ENCODE measurements at places on chromosomes 1 and 21.

DNA sequence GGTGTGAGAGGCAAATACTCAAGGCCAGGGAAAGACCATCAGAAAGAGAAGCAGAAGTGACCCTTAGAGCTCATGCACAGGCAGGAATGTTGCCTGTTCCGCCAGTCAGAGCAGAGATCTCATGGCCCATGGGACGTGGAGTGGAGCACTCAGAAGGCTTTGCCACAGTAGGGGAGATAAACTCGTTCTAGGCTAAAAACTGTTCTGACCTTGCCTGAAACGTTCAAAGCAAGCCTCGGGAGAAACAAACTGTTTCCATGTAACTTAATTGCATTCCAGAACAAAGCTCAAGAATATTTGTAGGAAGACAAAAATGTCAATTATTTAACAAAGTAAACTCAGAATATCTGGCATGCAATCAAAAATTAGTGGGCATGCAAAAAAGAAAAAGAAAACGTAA is 20.7 kb upstream of the SLC19A1 start:
- DNase-seq, result no peak

GRCh38 chr1:158121604-158122254 is 59.0 kb upstream of the CD1D start:
- DNase-seq, result peak; percentile 82

DNA sequence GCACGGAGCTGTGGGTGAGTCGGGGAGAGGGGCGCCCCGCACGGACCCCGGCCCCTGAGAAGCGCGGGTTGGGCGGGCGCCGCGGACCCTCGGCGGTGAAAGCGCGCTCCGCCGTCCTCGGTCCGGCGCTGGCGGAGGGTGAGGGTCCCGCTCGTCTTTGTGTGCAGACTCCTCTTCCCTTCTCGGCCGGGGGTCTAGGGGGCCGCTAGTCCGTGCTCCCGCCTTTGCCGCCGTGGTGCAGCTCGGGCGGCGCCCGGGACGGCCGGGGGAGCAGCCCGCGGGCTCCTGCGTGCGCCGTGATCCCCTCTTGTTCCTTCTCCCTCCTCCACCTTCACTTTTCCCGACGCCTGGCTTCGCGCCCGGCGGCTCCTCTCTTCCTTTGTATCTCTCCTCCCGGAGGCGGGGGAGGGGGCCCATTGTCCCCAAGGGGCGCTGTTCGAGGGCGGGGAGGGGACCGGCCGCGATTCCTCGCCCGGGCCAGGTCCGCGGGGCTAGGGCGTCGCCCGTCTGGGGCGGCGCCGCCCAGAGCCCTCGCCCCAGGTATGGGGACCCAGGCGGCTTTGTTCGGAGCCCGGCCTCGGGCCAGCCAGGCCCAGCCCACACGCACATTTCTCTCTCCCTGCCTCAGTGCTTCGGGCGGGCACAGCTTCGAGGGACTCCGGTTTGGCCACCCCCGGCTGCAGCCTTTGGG is 519 bp downstream of the FNBP1L start:
- peak; percentile 77 for DNase-seq

DNA sequence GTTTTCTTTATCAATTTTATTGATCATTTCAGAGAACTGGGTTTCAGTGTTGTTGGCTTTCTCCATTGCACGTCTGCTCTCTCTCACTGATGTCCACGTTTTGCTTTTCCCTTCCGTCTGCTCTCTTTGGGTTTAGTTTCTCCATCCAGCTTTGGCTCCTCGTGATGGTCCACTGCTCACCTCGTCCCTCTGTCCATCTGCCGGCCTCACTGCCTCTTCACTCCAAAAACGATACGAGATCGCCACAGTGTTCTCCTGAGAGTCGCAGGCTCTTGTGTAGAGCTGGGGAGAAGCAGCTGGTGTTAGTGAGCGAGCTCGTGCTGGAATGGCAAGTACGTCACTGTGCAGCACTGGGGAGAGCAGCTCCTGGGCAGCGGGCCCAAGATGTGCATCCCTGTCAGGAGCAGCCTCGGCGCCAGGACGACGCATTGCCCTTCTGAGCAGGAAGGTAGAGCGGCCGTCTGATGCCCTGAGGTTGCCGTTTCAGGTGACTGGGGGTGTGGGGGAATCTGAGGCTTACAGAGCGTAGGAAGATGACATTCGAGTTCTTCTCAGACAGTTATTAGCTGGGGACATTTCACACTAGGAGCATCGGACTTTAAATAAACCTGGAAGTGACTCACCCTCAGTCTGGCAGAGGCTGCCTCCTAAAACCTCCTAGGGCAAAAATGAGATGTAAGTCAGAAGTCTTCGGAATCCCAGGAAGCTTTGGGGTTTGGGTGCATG is 31.4 kb upstream of the PCBP3 start:
- no peak for DNase-seq

GRCh38 chr1:181661569-181661968 is 178.3 kb downstream of the CACNA1E start:
- DNase-seq, result no peak

DNA sequence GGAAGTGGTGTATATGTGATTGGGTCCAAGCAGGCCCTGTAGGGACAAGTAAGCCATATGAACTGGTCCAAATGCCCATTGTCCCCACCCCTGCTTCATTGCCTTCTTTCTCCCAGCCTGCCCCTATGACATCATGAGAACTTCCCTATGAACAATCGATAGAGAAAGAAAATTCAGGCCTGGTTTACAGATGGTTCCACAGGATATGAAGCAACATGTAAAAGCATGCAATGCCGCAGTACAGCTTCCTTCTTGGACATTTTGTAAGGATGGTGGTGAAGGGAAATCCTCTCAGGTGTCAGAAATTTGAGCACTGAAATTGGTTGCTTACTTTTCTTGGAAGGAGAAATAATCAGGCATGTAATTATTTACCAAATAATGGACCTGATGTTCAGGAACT is 581.7 kb downstream of the MRPL39 start:
- no peak for DNase-seq

DNA sequence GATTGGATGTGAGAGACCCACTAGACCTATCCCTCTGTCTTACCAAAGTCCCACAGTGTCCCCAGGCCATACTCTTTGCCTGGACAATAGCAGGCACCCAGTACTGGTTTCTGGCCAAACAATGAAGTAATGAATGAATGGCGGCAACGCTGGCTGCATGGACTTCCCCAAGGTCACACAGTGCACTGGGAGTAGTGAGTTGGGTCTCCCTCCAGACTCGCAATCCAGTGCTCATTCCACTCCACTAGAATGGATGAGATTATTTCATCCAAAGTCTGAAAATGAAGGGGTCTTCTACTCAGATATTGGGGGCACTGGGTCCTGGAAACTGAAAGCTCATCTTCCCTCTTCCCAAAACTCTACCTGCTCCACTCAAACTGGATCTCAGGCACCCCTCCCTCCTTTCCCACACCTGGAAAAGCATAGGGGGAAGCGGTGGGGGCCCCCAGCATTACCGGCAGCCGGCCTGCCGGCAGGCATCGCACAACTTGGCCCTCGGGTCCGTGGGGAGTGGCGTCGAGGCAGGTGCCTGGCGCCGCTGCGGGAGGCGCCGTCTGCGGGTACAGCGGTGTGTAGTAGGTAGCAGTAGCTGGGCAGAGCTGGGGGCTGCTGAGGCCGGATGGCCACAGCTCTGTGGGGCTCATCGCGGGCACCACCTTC is 816 bp downstream of the E2F2 start:
- DNase-seq, result no peak

GRCh38 chr1:18175051-18175450 is 67.5 kb downstream of the IGSF21 start:
- no peak for DNase-seq

DNA sequence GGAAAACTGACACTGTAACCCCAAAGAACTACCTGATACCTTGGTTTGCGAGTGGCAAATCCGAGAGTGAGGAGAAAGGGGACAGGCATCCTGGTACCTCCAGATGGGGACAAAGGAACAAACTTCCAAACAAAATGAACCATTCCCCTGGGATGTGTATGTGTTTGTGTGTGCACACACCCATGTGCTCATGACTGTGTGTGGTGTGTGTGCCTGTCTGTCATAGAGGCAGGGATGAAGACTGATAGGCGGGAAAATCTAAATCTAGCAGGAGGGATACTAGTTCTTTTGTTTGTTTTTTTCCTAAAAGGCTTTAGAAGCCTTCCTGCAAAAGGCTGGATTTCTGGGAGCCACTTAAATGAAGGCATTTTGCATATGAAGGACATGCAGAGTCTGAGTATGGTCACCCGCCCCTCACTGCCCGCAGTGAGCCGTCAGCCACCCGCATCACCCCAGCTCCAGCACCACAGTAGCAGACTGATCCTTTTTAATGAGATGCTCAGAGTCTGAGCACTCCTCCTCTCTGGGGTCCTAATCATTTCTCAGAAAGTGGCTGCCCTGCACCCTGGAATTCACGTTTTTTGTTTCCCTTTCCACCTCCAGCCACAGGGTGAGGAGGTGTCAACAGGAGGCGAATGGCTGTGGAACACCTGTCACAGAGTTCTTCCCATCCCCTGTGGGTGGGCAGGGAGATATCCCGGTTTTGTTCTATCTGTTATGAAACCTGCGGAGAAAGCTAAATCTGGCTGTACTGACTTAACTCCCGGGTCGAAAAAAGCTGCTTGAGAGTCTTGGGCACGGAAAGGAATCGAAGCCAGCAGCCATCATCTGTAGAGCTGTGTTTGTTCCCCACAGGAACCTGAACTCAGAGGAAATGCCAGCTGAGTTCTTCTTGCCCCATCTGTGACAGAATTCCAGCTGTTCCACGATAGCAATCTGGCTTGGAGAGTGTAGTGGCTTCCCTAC is 34.9 kb downstream of the UTP25 start:
- no peak for DNase-seq

DNA sequence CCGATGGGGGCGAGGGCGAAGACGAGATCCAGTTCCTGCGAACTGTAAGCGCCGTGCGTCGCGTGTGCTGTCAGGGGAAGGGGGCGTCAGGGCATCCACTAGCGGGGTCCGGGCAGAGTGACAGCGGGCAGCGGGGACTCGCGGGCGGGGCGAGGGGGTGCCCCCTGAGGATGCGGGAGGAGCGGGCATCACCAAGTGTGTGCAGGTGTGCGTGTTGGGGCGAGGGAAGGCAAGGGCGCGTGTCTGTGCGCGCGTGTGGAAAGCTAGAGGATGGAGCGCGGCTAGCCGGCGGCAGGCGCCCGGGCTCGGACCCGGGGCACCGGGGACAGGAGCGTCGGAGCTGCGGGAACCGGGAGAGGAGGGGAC is 525 bp downstream of the RYR2 start:
- no peak for DNase-seq

DNA sequence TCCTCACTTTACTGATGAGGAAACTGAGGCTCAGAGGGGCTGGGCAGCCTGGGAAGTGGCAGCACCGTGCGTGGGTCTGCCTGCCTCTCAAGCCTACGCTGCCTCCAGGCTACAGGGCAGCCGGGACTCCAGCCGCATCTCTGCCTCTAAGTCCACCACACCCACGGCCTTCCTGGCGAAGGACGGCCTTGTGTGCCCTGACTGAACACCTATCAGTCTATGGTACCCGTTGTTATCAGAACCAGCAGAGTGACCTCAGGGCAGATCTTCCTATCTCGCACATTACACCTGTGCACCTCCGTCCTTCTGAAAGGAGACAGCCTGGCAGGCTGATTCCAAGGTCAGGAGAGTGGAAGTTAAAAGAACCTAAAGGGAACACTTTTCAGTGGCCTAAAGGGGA is 35.7 kb upstream of the SLC30A1 start:
- no peak for DNase-seq

- no peak for DNase-seq
Observed at GRCh38 chr1:24770881-24771280, 25.6 kb downstream of the CLIC4 start.

GRCh38 chr1:46532498-46533178 is 18.8 kb downstream of the KNCN start:
- no peak for DNase-seq

- no peak for DNase-seq
Observed at GRCh38 chr1:94182191-94182590, 55.2 kb downstream of the ARHGAP29 start.

DNA sequence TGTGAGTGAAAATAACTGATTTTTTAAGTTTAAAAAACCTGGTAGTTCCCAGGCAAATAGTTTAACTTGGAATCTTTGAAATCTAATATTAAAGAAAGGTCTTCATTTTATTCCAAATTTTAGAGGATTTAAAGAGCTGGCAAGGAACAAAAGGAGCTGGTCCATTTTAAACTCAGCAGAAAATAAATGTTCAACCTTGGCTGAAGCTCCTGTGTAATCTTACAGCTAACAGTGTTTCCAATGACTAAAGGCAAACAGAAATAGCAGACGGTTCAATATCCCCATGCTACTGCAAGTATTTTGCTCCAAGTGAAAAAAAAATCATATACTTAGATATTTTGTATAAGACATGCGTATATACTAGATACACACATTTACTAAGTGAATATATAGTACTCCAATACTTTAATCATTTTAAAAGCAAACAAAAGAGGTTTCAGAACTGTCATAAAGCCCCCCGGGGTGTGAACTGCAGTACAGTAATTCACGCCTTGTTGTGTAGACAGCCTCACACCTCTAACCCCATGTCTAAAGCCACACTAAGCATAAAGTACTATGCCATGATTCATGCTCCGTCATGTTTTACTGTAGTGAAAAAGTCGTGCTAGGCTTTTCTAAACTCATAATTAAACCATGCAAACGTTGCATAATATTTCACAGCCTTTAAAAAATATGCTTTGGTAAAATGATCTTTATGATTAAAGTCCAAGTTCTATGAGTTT is 132.2 kb downstream of the CLIC6 start:
- DNase-seq, result no peak

DNA sequence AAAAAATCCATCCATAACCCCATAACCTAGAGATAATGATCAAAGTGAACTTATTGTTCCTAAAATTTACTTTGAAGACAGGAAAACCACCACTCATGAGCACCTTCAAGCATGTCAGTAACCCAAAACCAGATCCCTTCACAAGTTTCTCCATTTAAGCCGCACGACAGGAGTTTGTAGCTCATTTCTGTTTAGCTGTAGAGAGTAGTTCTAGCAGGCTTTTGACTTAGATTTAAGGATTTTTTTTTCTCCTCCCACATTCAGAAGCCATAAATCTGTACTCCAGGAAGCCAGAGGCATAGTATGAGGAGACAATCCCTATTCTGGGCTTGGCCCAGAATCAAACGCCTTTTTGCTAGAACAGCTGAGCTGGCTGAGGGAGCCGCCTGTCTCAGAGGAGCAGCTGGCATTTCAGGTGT is 25.6 kb downstream of the TOMM20 start:
- no peak for DNase-seq

- no peak for DNase-seq
Observed at GRCh38 chr1:67883069-67883468, 49.8 kb upstream of the GNG12 start.

DNA sequence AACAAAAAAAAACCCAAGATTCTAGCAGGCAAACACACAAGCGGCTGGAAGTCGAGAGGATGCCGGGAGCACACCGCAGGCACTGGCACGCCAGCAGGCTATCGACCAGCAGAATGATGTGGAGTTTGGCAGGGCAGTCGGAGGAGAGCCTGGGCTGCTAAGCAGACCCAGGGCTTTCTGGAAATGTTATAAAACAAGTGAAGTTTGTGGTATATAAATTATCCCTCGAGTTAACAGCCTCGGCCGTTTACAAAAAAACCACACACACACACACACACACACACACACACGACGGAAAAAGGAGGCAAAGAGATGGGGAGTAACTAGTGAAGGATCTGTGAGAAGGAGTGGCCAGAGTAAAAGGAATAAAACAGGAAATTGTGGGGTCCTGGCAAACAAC is 87.2 kb upstream of the IVNS1ABP start:
- DNase-seq, result no peak

Data from ELF-1 (cell line).